RPMI7951 (cell line): ENCODE measurements at places on chromosomes 16 and 17. TPM values are rescaled to one million over a fixed set of nuclear protein-coding genes. Genes with fewer than 3 reads are reported as not detected.
A peak's percentile ranks its signal among the peaks of the same experiment; 100 is the strongest.

- DNase-seq: peak; percentile 39
These were observed 147.2 kb downstream of the SPECC1 start for GRCh38 chr17:20156196-20157000.

DNA sequence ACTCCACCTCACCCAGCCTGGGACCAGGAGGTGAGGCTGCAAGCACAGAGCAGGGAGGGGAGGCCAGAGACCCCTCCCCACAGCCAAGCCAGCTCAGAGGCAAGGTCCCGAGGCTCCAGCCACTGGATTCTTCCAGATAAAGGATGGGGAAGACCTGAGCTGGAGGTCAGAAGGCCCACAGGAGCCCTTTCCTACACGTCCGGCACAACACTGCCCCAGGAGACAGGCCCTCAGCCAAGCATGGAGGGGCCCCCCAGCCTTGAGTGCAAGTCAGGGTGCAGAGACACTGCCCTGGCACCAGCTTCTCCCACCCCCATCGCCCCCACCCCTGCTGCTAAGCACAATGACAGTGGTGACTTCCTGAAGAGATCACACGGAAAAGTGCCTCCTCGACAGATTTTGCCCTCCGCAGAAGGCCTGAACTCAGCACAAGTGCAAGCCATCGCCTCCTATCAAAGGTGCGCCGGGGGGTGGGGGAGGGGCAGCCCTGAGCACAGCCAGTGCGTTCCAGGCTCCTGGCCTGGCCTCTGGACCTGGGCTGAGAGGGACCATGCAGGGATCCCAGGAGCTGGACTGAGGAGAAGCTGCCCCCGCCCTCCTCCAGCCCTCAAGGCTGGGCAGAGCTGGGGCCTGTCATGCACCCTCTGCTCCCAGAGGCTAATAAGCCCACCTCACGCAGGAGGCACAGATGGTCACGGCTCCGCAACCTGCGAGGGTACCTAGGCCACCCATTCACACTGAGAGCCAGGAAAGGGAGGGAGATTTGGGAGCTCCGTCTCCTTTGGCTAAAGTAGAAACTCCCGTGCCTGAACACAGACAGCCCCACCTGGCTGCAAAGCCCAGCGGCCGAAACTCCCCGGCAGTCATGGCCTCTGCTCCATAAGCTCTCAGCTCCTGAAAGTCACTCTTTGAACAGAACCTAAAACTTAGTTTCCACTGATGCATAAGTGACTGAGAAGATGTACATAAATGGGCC, 2.7 kb downstream of the MAFG start:
- DNase-seq: no peak

GRCh38 chr17:63497708-63498483, 21.0 kb downstream of the ACE start:
- no peak for DNase-seq

GRCh38 chr17:2070241-2071023, 15.5 kb downstream of the HIC1 start:
- DNase-seq: peak; percentile 76

DNA sequence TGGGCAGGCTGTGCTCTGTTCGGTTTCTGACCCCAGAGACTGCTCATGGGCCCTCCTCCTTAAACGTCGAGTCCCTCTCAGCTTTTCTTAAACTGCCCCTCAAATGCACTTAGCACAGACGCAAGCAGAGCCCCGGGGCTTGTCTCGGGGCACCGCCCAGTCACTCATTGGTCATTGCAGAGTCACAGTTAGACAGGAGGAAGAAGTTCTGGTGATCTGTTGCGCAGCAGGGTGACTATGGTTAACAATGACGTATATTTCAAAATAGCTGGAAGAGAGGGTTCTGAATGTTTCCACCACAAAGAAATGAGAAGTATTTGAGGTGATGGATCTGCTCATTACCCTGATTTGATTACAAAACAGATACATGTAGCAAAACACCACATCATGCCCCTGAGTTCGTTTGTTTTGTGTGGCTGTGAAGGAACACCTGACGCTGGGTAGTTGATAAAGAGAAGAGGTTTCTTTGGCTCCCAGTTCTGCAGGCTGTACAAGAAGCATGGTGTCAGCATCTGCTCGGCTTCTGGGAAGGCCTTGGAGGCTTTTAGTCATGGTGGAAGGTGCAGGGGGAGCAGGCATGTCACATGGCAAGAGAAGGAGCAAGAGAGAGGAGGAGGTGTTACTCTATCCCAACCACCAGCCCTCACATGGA, 387.4 kb downstream of the CPPED1 start:
- DNase-seq: no peak

GRCh38 chr17:45235416-45236281, 14.0 kb downstream of the FMNL1 start:
- DNase-seq: peak; percentile 60

- DNase-seq: peak; percentile 50
These were observed 22.7 kb upstream of the PPM1D start for GRCh38 chr17:60577147-60577915.

GRCh38 chr16:29920288-29921033, 5.6 kb downstream of the KCTD13 start:
- DNase-seq: no peak

DNA sequence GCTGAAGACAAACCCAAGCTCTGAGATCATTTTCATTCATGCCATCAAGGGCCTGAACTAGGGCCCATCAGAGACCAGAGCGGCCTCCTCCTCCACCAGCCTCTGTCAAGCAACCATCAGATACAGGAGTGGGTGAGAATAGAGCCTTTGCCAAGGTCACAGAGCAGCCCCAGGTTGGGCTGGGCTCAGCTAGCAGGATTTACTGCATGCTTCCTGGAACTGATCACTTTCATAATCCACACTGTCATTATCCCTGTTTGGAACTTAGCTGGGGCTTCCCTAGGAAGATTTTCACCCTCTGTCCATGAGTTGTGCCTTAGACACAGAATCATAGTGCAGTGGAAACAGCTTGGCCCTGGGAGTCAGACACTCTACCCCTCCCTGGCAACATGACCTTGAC, 5.1 kb downstream of the MT4 start:
- DNase-seq: no peak

- DNase-seq: no peak
These were observed 96.8 kb downstream of the OMG start for GRCh38 chr17:31200287-31200686.

GRCh38 chr16:67714522-67714921, 4.6 kb downstream of the GFOD2 start:
- no peak for DNase-seq

GRCh38 chr17:50837980-50838954, 2.9 kb downstream of the WFIKKN2 start:
- no peak for DNase-seq

DNA sequence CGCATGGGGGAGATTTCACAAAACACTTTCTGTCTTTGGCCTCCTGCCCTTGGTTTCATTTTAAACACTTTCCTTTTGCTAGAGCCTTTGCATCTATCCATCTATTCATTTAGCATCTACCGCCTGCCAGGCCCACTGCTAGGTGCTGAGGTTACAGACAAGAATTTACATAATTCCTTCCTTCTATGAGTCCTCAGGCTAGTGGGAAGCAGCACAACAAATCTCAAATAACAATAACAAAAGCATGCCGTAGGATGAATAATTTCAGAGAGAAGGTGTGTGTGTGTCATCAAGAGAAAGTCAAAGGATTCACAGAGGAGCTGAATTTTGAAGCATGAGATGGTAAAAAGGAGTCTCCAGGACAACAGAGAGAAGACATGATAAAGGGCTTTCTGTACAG, 6.1 kb upstream of the SLC46A1 start:
- no peak for DNase-seq

DNA sequence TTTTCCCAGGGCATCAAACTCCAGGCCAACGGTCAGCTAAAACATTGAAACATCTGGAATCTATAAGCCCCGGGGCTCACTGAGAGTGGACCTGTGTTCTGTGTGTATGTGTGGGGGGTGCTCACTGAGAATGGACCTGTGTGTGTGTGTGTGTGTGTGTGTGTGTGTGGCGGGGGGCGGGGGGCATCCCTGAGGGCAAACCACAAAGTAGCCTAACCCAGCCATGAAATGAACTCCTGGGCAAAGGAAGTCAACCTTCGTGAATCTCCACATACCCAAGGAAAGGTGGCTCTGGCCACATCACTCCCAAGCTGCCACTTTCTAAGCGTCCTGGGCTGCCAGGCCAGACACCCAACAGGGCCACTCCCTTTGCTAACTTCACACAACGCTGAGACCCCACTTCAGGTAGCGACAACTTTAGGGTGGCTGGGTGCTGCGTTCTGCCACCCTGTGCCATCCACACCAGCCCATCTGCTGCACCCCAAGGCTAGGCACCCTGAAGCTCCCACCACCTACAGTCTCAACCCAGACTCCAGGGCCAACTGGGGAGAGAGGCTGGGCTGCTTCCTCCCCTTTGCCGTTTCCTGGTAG, 1.6 kb downstream of the MAFG start:
- DNase-seq: no peak

DNA sequence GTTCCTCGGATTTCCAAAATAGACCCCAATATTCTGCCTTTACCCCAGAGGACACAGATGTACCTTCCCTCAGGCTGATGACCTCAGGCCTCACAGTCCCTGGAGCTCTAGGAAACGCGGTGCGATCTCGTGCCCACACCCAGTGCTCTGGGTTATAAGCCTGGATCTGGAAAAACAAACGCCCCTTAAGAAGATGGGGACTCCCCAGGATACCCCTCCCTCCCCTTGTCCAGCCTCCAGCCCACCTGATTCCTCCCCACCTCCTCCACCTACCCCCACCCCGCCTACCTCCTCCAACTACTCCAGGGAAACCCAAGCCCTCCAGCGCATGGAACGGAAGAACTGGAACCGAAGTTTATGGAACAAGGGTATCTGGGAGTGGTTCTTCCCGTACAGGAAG, 19.1 kb downstream of the PRR11 start:
- no peak for DNase-seq

GRCh38 chr17:16361874-16362273, 8.6 kb upstream of the CENPV start:
- no peak for DNase-seq

Gene MPV17L
- total RNA-seq: 0.68 TPM in 1 of 2 replicates, not detected in the other

Gene C16orf96
- not detected in 2 replicates for total RNA-seq

Gene ARL5C
- not detected in 2 replicates for total RNA-seq

Gene LUC7L3
- total RNA-seq: 18.4 and 21.7 TPM in 2 replicates

Gene SEC14L1
- total RNA-seq: 13.5 and 24.9 TPM in 2 replicates

Gene ATAD5
- 5.1 and 7.9 TPM in 2 replicates for total RNA-seq
